ENCODE measurements at places on chromosomes 7 and 10. TPM values are rescaled to one million over a fixed set of nuclear protein-coding genes. Genes with fewer than 3 reads are reported as not detected.

NUDCD3 gene
- total RNA-seq: 101 TPM

LRRC18 gene
- total RNA-seq: not detected

EFCAB10 gene
- total RNA-seq: not detected

OGDHL gene
- not detected for total RNA-seq

ANKRD2 gene
- total RNA-seq: not detected

FKBP6 gene
- total RNA-seq: not detected

All from B cell (primary cell).